ENCODE measurements at places on chromosomes 2 and 18. TPM values are rescaled to one million over a fixed set of nuclear protein-coding genes. Genes with fewer than 3 reads are reported as not detected.

DNA sequence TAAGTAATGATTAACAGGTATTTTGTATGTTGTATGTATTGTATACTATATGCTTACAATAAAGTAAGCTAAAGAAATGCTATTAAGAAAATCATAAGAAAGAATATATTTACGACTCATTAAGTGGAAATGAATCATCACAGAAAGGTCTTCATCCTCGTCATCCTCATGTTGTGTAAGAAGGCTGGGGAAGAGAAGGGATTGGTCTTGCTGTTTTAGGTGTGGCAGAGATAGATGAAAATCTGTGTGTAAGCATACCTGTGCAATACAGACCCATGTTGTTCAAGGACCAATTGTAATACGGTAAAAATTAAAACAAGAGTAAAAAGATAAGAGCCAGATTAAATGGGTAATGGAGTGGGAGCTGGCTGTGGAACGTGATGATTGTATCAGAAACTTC lies 16.6 kb downstream of the SLC35F5 start:
- DNase-seq: no peak

DNA sequence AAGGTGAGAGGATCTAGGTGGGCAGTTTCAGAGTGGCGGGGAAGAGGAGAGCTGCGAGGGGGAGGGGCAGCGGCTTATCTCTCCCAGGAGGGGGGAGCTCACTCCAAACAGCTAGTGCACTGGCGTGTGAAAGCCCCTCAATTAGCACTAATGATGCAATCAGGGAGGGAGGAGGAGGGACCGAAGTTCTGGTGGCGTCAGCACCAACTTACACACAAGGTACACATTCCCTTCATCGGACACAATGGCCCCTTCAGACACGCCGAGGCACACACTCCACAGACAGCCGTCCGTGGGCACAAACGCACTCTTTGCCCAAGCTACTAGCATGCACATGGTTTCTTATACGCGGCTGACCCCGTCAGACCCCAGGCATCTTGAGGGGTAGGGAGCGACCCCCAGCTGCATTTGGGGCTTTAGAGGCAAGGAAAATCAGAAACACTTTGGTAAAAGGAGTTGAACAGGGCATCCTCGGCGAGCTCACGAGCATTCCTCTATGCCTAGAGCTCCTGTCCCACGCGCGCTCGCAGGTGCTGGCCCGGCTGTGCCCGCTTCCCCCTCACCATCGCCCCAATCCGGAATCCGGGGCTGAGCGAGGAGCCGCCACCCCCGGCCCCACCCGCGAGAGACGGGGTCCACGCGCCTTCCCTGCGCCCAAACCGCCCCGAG lies 868 bp upstream of the PKDCC start:
- no peak for DNase-seq

DNA sequence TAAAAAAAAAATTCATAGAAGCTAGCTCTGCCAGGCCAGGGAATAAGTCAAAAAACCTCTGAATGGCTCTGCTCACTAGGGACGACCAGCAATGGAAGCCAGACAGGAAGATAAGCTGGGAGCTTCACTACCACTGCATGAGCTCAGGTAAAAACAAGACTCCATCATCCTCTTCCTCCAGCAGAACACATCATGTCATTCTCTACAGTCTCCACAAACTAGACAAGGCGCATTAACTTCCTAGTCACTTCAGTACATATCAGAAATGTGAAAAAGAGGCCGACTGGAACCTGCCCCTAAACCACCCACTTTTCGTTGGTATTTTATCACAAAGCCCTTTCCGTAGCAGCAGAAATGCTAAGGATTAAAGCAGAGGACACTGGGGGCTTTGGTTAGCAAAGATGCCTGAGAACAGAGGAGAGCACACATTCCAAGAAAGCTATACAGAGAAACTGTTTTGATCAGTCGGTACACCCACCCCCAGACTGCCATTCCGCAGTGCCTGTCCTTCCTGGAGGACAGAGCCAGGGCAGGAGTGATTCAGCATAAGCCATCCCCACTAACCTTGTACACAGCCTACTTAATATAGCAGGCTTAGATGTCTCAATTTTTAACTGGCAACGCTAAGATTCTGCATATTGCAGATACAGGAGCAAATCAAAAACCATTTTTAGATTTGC lies 53.4 kb downstream of the AAK1 start:
- DNase-seq: no peak

DNA sequence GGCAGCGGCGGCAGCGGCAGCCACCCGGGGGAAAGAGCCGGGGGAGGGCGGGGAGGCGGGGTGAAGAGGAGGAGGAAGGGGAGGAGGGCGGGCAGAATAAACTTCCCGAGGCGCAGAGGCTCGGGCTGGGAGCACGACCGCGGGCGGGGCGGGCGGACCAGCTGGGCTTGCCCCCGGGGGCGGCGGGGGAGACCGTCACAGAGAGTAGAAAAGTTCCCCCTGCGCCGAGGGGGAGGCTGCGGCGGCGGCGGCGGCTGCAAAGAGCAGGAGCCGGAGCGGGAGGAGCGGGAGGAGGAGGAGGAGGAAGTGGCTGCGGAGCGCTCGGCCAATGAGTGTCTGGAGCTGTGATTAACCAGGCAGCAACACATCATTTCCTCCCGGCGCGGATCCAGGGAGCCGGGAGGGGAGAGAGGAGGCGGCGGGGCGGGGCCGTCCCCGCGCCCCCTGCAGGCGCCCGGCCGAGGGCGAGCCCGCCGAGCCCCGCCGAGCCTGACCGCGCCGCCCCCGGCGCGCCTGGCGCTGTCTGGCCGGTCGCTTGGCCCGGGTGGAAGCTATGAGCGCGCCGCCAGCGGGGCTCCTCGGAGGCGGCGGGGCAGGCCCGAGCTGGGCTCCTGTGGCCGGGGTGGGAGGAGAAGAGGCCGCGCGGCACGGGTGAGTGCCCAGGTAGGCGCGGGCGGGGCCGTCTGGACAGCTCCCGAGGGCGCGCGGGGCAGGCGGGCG lies at the start of gene ACVR1:
Gene ACVR1, minus strand, starts transcription at position 265 of the 720 bp plus-strand sequence. CDS start 76,837 bp downstream, outside the sequence.
- DNase-seq: peak; percentile 84

Gene GPAT2
- 2.0 TPM for total RNA-seq

Gene OR6B2
- total RNA-seq: not detected
